ENCODE measurements at places on chromosomes 6 and 20. TPM values are rescaled to one million over a fixed set of nuclear protein-coding genes. Genes with fewer than 3 reads are reported as not detected.
A peak's percentile ranks its signal among the peaks of the same experiment; 100 is the strongest.

The SPTLC3 gene
- total RNA-seq = 8.3 TPM

The PTCRA gene
- total RNA-seq = not detected

The EDN1 gene
- total RNA-seq = 1.2 TPM

The LAMA5 gene
- 63.3 TPM for total RNA-seq

The SIRPA gene
- 50.7 TPM for total RNA-seq

The TMEM74B gene
- total RNA-seq = not detected

The BCAS1 gene
- not detected for total RNA-seq

The C6orf58 gene
- 1.3 TPM for total RNA-seq

DNA sequence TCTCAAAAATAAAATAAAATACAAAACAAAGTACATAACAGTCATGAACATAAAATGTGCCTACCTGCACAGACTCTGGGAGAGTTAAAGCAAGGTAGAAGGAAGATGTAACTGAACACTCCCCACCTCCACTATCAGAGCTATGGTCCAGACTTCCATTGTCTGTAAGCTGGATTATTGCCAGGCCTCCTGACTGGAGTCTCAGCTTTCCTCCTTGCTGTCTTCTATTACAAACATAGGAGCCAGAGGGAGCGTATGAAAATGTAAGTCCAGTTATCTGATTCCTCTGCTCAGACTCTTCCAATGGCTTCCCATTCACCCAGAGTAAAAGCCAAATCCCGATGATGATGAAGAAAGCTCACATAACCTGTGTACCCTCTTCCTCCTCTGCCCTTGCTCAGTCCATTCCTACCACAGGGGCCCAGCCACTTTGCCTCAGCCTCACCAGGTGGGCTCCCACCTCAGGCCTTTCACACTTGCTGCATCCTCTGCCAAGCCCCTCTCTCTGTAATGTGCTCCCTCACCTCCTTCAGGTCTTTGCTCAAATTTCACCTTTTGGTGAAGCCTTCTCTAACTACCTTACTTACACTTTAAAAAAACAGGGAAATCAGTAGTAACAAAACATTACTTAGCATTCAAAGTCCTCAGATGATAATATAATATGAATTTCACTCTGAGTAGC is 194.1 kb downstream of the RIMS1 start:
- no peak for DNase-seq

GRCh38 chr20:44208770-44209169 is 1.8 kb downstream of the OSER1 start:
- DNase-seq = peak; percentile 41

- DNase-seq = no peak
Measured at GRCh38 chr20:62832212-62832922, 15.5 kb downstream of the COL9A3 start.

GRCh38 chr6:101226677-101227135 is 166.8 kb upstream of the GRIK2 start:
- DNase-seq = no peak

GRCh38 chr6:45009576-45009975 is 318.6 kb upstream of the RUNX2 start:
- DNase-seq = no peak

DNA sequence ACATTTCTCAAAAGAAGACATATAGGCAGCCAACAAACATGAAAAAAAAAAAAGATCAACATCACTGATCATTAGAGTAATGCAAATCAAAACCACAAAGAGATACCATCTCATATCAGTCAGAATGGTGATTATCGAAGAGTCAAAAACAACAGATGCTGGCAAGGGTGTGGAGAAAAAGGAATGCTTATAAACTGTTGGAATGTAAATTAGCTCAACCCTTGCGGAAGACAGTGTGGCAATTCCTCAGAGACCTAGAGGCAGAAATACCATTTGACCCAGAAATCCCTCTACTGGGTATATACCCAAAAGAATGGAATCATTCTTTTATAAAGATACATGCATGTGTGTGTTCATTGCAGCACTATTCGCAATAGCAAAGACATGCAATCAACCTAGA is 303.8 kb upstream of the THEMIS start:
- DNase-seq = peak; percentile 55

- DNase-seq = no peak
Measured at GRCh38 chr6:69926745-69927144, 60.4 kb downstream of the COL19A1 start.

DNA sequence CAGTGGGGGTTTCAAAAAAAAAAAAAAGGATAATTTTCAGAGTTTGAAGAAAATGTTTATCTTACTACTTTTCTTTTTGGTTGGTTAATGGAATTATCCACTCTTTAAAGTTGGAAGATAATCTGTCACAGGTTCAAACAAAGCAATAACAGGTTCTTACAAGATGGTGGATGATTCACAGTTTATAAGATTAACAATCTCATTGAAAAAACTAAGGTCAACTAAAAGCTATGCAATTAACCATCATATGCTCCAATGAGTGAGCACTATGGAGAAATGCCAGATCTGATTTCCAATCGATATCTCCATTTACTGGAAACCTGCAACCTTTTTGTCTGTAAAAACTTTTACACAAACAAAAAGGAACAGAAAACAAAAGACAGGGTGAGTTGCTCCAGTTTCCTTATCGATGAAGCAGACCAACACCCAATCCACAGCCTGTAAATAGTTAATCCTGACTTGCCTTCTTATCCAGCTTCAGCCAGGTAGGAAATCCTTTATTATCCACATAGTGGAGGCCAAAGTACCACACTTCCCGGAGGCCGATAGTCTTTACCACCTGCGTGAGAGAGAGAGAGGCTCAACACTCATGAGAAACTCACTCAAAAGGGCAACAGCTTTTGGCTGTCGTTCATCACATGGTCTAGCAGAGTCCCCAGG is 32.4 kb downstream of the EZR start:
- no peak for DNase-seq

DNA sequence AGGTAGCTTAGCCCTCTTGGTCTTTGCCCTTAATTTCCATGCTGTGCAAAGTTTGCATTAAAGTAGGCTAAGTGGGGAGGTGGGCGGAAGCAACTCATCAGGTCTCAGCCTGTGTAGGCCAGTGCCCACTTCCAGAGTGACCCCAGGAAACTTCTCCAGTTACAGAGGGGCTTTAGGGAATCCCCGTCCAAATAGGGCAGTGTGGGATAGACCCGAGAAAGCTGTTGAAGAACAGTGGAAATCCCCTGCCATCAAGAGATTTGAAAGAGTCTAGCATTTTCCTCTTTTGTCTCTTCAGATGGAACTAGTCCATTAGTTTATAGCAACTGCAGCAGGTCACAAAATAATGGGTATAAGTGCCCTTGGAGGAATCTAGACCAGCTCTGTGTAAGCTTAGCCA is 20.2 kb downstream of the SF3B5 start:
- no peak for DNase-seq

DNA sequence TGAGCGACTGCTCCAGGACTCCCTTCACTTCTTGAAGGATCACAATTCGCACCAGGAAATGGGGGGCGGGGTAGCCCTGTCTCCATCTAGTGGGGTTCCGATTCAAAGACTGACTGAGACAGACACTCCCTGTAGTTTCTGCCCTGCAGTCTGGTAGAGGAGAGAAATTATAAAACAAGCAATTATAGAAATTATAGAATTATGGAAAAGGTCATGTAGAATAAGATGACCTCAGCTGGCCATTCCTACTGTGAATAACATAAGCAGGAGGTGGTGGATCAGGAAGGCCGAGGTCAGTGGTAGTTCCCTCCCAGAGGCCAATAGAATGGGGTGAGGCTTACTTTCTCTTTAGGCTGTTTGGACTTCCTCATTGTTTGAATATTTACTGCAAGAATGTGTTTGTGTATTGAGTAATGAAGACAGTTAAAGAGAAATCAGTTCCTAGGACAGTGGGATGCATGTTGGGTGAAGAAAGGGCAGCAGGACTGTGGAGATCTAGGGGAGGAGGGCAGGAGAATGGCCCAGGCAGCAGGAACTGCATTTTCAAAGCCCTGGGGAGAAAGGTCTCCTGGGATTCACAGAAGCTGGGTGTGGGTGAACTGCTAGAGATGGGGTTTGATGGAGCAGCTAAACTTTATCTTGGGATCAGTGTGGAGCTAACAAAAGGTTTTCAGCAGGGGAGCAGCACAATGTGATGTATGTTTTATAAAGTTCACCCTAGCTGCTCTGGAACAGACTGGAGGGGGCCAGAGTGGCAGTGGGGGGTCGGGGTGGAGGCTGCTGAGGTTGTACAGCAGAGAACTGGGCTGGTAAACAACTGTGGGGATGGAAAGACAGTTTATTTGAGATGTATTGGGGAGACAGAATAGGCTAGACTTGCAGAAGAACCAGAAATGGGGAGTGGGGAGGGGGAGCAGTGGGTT is 2.1 kb downstream of the ZNF341 start:
- peak; percentile 93 for DNase-seq

- no peak for DNase-seq
Measured at GRCh38 chr6:18515767-18516166, 128.6 kb downstream of the RNF144B start.

DNA sequence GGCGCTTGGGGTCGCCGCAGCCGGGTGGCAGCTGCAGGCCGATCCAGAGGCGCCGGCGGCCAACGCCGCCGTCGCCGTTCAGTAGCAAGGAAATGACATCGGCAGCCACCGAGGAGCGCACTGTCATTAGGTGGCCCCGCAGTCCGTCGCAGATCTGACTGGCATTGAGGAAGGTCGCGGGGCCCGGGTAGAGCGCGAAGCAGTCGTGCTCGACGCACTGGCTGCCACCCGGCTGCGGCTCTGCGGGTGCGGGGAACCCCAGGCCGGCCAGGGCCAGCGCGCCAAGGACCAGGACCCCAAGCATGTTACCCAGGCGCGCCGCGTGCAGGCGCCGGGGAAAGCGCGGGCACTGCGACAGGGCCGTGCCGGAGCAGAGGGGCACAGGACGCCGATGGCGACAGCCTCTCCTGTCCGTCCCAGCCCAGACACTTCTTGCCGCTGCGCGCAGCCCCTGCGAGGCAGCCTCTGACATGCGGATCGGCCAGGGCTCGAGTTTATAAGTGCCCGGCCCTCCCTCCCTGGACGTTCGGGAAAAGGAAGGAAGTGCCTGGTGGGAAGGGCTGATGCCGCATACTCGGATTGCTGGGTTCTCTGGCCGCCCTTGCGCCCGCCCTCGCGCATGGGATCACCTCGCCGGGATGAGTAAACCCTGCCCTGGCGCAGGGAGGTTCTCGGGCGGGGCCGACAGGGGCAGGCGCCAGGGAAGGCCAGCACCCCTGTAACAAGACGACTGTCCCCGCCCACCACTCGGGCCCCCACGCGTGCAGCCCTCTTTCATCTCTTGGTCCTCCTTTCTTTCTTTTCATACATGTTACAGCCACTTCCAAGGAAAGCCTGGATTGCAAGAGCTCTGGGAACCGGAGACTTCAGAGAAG is at the start of gene THBD:
Gene THBD, minus strand, starts transcription at position 472 of the 875 bp plus-strand sequence. Its CDS starts 168 bp downstream, at position 304.
- peak; percentile 94 for DNase-seq

DNA sequence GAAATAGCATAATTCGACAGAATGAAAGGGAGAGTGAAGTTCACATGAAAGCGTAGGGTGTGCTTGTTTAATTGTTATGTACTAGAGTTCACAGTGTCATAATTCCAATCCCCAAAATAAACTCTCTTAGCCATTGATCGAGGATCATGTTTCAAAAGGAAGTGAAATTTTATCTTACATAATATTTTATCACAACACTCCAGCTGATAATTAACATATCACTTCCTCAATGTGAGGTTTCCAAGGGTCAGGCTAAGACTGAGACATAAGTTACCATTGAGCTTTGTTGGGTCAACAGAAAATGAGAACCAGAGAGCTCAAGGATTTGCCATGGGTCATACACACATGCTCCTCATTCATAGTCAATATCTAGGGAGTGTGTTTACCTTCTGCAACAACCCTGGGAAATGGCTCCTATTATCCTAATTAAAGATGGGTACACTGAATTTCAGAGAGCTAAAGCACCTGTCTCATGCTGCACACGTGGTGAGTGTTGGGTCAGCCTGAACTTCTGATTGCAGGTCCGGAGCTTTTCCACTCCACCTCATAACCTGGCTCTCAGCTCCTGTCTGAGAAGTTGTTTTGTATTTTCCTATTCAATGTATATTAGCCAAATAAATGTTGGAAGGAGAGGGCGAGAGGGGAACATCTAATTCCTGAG is 3.0 kb downstream of the GSTA2 start:
- DNase-seq = no peak

DNA sequence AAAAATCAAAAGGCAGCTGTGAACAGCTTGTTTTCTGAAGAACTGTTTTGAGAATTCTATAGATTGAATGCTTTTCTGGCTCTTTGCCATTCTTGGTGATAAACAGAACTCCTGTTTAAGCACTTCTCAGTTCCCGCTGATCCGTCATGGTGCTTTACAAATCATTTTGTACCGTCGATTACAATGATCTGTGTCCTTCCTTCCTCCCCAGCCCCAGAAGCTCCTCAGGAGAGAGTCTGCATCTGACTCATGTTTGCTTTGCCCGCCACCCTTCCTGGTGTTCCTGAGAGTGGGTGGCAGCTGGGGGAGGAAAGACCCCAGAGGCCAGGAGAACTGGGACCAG is 538.6 kb upstream of the MARCKS start:
- DNase-seq = no peak

DNA sequence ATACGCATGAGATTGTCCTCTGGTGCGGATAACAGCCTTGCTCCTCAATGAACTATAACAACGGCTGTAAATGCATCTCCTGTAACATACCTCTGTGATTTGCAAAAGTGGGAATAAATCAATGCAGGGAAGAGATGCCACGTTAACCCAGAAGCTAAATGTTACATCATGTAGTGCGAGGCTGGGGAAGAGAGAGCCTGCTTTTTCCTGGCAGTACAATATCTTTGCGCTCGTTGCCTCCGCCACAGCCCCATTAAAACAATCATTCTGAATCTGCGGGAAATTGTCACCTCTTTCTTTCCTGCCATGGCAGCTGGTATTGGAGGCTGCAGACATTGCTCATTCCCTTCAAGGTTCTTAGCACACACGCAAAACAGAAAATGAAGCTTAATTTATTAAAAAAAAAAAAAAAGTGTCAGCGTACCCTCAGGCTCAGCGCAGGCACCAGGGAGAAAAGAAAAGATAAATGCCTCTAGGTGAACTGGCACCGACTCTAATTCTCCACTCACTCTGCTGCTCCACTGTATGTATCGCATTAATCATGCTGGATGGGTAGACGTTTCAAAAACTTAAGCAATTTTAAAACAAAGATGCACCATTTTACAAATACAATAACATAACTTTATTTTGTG is 70.2 kb upstream of the TFB1M start:
- no peak for DNase-seq

GRCh38 chr6:155084431-155085123 is 89.5 kb downstream of the TIAM2 start:
- peak; percentile 83 for DNase-seq

DNA sequence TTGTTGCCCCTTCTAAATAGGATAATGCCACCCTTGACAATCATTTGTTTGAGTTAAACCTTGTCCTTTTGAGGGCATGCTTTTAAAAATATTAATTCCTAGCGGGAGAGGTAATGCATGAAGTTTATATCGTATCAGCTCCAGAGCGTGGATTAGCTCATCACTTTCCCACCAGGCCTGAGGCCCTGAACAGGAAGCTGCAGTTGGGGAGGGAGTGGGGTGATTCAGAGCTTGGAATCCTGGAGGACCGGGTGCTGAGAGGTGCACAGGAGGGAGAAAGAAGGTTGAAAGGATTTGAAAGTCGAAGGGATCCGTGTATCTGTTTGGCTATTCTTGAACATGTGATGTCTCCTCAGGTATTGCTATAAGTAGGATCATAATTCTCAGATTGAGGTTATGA is 25.0 kb downstream of the ZDHHC14 start:
- DNase-seq = no peak
